ENCODE measurements at places on chromosomes 7 and 10.

GRCh38 chr7:37822946-37823345 is 25.5 kb upstream of the NME8 start:
- no peak for DNase-seq

- no peak for DNase-seq
Observed at GRCh38 chr7:138816650-138817049, 18.7 kb upstream of the ATP6V0A4 start.

DNA sequence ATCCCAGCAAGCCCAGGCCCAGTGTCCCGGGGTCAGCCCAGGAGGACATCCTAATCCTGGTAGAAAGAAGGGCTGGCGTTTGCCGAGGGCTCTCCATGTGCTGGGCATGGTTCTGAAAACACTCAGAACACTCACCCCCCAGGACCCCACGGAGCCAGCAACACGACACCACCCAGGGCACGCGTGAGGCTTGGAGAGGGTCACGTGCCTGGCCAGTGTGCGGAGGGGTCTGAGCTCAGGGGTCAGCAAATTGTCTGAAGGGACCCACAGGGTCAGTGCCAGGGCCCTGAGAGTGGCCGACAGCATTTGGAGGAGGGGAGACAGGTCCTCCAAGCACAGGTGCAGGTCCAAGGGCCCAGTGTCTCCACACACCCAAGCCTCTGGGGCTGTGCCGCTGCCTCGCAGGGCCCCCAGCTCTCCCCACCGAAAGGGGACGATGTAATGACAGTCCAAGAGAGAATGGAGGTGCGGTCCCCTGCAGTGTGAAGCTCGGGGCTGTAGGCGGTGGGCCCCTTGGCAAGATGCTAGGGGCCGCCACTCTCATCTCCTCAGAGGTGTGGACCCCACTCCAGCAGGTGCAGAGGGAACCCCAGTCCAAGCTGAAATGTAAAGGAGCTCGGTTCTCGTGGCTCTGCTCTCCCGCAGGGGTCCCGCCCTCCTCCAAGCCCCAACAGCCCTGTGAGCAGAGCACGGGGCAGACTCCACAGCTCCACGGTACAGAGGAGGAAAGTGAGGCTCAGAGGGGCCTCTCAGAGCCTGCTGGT is 7.8 kb downstream of the FOXL3 start:
- DNase-seq: no peak

DNA sequence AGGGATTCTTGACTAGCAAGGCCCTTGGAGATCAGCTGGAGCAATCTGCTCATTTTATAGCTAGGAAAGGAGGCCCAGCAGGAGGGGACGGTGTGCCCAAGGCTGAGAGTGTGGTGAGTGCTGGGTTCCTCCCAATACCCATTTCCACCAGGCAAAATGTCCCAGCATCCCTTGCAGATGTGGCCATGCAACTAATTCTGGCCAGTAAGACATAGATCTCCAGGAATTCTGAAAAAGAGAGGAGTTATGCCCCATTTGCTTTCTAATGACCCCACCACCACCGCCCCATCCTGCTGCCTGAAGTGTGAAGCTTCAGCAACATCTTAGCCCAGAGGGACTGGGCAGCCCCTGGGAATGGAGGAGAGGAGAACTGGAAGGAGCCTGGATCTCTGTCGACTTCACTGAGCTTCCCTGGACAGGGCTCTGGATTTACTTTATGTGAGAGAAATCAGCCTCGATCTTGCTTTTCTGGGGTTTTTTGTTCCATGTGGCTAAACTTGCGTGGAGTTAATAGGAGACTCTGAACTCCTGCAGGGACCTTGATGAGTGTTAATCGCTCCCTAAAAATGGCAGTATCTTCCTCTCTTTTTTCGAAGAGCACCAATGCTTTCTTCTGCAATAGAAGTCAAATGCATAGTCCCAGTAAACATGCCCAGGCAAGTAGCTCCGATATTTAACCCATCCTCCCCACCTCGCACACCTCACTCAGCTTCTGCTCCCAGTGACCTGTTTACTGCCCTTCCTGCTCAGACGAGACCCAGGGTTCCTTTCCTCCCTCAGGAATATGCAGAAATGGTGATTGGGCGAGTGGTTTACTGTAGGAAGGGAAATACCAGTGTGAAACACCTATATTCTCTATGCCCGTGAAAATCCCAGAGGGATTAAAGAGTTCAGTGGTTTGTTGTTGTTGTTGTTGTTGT is 127.5 kb upstream of the GPR26 start:
- peak; percentile 43 for DNase-seq

GRCh38 chr7:156703773-156704482 is 63.4 kb downstream of the RNF32 start:
- no peak for DNase-seq

- no peak for DNase-seq
Observed at GRCh38 chr7:104993217-104993862, 20.7 kb upstream of the KMT2E start.

GRCh38 chr10:125235093-125236069 is 75.0 kb upstream of the CTBP2 start:
- DNase-seq: no peak

GRCh38 chr7:69518705-69519077 is 79.6 kb upstream of the AUTS2 start:
- no peak for DNase-seq

- no peak for DNase-seq
Observed at GRCh38 chr7:66669088-66669487, 40.4 kb downstream of the KCTD7 start.

DNA sequence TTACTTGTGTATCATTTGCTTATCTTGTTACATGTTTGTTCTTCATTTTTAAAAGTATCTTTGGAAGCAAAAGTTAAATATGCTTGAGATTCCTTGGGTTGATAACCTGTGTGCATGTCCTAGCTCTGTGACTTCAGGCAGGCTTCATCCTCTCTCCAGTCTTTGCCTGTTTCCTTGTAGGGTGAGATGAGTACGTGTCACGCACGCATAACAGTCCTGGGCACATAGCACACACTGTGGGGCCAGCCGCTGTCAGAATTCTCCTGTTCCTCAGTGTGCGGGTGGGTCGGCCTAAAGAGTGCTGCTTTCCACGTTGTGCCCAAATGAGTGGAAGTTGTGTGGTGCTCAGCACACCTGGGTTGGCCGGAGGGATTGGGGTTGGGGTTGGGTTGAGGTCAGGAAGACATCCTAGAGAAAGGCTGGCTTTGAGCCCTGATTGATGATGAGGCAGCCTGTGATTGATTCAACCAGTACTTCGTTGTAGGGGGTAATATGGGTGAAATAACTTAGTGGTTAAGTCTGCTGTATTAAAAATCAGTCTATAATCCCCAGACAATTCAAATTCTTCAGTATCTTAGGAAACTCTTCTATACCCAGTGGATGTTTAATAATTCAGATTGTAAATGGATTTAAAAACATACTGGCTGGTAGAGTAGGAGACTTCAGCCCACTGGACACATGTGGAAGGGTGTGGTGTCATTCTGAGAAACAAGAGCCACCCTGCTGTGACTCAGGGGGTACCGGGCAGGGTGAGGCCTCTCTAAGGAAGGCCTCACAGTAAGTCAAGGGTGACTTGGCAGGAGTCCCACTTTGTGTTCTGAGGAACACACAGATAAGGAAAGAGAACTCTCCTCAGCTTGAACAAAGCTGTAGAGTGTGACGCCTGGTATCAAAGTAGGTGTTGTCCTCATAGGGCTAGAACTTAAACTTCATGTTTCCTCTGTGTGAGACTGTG is 54.8 kb downstream of the DAGLB start:
- DNase-seq: peak; percentile 91

DNA sequence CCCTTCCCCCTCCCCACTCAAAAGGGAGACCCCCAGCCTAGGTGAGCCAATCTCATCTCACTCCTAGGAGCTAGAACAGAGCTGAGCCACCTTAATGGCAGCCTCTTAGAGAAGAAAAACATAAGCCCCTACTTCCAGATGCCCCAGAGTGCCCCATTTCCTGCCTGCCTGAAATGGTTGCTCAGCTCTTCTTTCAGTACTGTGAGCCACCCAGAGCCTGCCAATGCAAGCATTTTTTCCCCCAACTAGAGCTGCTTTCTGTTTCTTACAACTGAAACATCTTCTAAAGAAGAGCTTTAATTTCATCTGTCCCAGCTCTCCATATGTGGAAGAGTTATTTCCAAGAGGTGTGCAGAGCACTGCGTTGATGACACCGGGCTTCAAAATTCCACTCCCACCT is 136.7 kb downstream of the PLPP4 start:
- DNase-seq: no peak

DNA sequence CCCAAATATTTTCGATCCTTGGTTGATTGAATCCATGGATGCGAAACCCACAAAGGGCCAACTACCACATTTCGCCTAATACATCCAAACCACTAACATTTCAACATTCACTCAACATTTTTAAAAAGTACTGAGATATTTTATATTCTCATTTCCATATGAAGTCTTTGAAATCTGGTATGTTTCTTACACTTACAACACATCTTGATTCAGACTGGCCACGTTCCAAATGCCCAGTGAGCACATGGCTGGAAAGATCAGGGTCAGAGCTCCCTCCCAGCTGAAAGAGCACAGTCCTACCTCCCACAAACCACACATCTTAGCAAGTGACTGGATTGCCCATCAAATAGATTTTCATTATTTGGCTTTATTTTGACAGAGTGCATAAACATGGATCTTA is 18.9 kb downstream of the NCAPG2 start:
- no peak for DNase-seq

DNA sequence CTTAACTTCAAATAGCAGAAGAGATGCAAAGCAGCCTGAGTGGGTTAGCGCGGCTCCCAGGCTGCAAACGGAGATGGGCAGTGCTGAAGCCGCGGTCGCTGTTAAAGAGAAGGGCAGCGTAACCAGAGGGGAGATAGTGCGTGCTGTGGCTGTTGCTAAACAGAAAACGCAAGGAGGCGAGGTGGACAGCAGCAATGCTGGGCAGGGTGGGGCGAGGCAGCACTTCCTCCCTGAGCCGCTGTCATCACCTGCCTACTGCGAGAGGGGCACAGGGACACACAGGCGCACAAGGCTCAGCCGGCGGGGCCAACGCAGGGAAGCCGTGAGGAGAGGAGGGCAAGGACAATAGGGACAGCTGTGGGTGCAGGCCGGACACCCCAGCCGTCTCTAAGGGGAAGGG is 137.3 kb downstream of the MAD1L1 start:
- DNase-seq: no peak

DNA sequence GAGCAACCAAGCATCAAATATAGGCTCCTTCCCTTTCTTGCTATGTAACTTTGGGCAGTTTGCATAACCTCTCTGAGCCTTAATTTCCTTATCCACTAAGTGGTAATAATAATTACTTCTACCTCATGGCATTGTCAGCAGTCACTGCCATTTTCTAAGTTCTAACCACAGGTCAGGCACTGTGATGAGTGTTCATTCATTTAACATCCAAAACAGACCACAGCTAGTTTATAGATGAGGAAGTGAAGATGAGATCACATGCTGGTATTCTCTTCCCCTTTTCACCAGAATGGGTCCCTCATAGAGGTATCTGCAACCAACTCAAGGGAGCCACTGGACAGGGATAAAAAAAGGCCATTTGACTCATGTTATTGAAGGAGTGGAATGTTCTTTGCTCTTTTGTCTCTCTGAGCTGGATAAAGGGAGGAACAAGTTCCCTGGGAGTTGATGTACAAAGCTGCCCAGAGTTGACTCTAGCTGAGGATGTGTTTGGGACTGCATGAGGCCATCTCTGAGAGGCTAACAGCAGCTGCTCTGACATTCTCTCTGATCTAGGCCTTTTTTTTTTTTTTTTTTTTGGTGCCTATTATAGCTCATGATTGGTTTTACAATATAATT is 65.0 kb downstream of the DNAJC12 start:
- no peak for DNase-seq

- DNase-seq: no peak
Observed at GRCh38 chr10:28842321-28842720, 165.0 kb downstream of the BAMBI start.

- no peak for DNase-seq
Observed at GRCh38 chr10:3790272-3790671, 5.3 kb upstream of the KLF6 start.

GRCh38 chr10:63456437-63457210 is 9.2 kb downstream of the JMJD1C start:
- no peak for DNase-seq

DNA sequence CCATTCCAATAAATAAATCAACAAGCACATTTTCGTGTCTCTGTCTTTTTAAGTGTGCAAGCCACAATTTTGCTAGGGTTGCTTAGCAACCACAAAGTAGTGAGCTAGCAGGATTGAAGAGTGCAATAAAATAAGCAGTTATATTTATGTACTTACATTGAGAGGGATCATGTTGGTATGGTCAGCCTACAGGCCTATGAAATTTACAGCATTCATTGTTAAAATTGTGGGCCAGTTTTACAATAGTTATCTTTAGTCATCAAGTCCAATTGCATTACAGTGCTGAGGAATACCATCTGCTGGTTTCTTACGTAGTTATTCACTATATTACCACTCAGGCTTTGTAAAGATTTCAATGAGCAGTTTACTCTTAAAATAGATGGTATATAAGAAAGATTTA is 192.5 kb upstream of the POT1 start:
- DNase-seq: no peak

GRCh38 chr10:132076578-132077081 is 10.9 kb downstream of the JAKMIP3 start:
- DNase-seq: peak; percentile 75

DNA sequence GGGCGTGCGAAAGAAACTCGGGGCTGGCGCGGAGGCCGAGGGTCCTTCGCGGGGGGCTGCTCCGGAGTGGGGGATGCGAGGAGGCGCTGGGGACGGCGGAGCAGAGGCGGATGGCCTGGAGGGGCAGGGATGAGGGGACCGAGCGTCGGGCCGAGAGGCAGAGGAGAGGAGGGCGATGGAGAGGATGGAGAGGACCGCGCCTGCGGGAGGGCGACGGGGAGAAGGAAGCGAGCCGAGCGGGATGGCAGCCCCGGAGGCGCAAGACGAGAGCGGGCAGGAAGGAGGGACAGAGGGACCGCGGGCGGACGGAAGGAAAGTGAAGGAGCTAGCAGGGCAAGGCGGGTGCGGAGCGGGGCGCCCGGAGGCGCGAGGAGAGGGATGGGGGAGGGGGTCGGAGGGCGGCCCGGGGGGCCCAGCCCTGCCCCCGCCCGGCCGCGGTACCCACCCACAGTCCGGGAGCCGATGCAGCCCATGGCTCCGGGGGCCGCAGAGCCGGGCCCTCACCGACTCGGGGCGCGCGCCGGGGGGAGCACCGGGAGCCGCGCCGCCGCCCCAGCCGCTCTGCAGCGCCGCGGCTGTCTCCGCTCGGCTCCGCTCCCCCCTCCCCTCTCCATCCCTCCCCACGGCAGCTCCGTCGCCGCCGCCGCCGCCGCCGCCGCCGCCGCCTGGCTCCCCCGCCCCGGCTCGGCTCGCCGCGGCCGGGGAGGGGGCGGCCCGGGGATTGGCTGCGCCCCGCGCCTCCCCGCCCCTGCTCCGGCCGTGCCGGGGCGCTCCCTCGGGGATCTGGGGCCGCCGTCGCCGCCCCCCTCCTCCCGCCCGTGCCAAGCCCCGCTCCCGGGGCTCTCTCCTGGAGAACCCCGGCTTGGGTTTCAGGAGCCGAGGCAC is at the start of gene FAM131B:
Gene FAM131B, minus strand, starts transcription at position 583 of the 885 bp plus-strand sequence. Its CDS starts 110 bp downstream, at position 473.
- no peak for DNase-seq

- no peak for DNase-seq
Observed at GRCh38 chr10:49257626-49258349, 41.2 kb upstream of the C10orf71 start.
